RCC 7860 (cell line): ENCODE measurements at places on chromosomes 6 and 20.

DNA sequence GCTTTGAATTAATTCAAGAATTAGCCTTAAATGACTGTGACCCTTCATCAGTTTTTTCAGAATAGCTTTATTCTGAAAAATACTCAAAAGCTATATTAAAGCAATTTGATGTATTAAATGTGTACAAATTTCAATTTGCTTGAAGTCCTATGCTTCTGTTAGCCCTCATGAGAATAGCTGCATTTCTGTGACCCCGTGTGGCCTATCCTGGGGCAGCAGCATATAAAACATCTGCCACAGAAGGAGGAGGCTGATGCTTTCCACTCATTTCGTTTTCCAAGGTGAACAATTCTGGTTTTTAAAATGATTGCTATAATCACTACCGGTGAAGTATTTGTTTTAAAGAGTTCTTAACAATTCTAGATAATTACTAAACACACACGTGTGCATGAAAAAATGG lies 360.3 kb downstream of the BTBD9 start:
- no peak for DNase-seq

GRCh38 chr6:31575335-31575901 lies at the start of gene TNF:
TSS of gene TNF (plus strand) at chr6:31575565. CDS start at chr6:31575742, 177 bp downstream.
- peak; percentile 37 for DNase-seq

- DNase-seq, result no peak
Measured at GRCh38 chr6:54114991-54115390, 3.7 kb downstream of the MLIP start.

DNA sequence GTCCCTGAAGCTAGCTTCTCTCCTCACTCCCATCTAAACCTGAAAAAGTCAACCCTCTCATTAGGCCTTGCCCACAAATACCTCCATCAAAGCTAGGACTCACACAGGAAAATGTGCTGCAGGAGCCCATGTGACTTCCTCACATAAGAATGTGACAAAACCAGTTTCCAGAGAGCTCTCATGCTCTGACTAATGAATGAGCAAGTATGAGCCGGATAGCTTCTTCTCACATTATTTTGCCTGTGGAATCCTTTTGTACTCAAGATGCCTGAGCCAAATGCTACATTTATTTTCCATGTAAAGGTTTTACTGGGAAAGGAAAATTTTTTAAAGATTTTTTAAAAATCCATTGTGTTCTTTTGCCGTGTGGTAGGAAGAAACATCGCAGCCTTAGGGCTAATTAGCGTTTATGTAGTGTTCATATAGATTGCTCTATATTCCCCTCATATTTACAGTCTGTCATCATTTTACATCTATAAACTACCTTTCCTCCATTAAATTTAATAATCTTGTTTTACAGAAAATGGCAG lies 68.6 kb upstream of the CCN6 start:
- peak; percentile 84 for DNase-seq

DNA sequence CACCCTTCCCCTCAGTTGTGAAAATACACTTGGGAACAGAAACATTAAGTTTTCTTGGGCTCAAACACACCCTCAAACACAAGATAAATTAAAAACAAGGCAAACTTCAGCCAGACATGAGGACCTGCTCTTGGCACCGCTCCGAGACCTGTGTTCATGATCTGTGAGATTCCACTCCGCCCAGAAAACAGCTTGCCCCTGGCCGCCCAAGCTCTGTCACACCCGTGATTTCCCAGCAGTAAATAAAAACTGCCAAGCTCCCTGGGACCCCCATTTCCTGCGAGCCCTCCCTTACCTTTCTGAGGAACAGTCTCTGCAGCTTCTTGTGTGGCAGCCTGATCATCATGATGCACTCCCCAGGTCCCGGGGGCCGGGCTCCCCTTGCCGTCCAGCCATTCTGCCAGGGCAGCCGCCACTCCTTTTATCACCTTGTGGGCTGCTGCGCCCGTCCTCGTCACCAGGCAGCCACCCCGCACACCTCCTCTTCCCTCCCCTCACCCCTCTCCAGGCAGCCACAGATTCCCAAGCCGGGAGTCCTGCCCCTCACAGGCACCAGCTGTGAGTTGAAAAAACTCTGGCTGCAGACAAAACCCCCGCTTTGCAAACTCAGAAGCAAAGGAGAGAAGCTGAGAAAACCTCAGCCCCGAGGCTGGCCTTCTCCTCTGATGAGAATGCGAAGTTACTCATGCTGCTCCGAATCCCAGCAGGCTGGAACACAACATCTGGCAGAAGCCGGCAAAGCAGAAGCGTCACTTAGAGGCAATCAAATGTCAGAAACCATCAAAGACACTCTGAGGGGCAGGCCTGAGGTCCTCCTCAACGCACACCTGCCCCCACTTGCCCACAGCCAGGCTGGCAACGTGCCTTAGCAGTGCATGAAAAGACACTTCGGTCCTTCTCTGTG lies 130.4 kb upstream of the RPS6KA2 start:
- DNase-seq, result no peak

- no peak for DNase-seq
Measured at GRCh38 chr20:58634059-58634458, 17.0 kb upstream of the STX16 start.

GRCh38 chr6:14711056-14711703 lies 534.7 kb upstream of the JARID2 start:
- DNase-seq, result peak; percentile 89

GRCh38 chr6:113416170-113416569 lies 441.0 kb upstream of the MARCKS start:
- DNase-seq, result no peak

DNA sequence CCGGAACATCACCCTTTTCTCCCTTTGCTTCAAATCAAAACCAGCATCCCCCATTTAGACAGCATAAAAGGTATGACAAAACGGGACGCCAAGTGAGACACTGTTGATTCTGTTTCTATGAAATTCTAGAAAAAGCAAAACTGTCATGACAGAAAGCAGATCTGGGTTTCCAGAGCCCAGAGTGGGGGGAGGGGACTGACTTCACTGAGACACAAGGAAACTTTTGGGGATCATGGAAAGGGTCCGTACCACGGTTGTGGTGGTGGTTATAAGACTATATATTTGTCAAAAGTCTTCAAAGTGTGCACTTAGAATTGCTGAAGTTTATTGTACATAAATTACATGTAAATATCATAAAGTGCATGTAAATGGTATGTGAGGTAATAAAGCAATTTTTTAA lies 82.6 kb downstream of the SLC22A3 start:
- DNase-seq, result no peak

- DNase-seq, result no peak
Measured at GRCh38 chr6:129381885-129382284, 328.1 kb downstream of the ARHGAP18 start.

GRCh38 chr6:56093776-56094175 lies 153.6 kb downstream of the COL21A1 start:
- no peak for DNase-seq

- DNase-seq, result no peak
Measured at GRCh38 chr6:41731561-41732086, 3.8 kb downstream of the TFEB start.

- DNase-seq, result no peak
Measured at GRCh38 chr20:38812182-38812581, 6.7 kb downstream of the PPP1R16B start.

- DNase-seq, result no peak
Measured at GRCh38 chr6:13141387-13141786, 186.9 kb downstream of the TBC1D7 start.

- no peak for DNase-seq
Measured at GRCh38 chr6:124722141-124722878, 239.9 kb upstream of the RNF217 start.

- DNase-seq, result no peak
Measured at GRCh38 chr6:157999168-158000051, 17.7 kb downstream of the SYNJ2 start.

DNA sequence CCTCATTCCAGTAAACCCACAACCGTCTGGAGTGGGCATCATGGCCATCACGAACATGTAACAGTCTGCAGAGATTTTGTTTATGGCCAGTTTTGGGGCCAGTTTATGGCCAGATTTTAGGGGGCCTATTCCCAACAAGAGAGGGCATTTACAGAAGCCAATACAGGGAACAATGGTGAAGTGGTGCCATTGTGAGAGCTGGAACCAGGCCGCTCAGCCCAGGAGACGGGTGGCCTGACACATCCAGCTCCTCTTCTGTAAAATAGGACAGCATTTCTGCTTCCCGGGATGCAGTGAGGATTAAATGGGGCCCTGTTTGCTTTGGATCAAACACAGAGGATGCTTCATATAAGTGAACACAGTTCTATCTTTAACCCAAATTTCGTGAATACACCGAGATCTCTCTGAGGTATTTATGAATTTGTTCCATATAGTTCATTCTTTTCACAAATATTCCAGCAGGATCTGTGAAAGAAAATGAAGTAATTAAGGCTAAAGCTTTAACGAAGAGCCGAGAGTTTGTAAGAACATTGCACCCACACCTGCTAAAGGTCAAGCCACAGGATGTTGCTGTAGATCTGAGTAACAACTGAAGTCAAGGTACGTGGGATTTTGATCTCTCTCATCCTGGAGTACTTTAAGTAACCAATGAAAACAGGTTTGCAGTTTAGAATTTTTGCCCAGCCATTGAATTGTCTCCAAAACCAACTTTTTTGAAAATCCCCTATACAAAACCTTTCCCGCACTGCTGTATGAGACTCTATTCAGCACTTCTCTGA lies 14.5 kb upstream of the SIRPG start:
- DNase-seq, result no peak

DNA sequence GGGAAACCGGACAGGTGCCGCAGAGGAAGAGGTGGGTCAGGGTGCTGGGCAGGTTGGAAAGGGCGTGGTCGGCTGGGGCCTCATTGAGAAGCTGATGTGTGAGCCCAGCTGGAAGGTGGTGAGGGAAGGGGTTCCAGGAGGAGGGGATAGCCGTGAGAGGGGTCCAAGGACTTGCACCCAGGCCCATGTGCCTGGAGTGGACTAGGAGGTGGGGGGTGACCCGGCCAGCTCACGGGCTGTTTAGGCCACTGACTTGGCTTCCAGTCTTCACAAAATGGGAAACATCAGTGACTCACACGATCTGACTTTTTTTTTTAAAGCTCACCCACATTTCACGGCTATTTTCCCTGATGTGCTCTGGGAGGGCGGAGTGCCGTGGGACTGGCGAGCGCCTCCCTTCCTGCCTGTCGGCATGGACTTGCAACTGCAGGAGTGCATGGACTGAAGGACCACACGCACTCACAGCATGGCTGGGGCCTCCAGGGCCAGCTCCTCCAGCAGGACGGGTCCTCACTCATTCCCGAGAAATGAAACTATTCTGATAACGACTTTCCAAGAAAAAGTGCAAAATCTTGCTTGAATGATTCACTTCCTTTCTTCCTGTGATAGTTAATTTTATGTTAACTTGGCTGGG lies 13.5 kb upstream of the PDE10A start:
- no peak for DNase-seq

- DNase-seq, result no peak
Measured at GRCh38 chr6:111679126-111679858, 73.6 kb upstream of the TRAF3IP2 start.

GRCh38 chr6:129111346-129111745 lies 228.4 kb downstream of the LAMA2 start:
- no peak for DNase-seq

GRCh38 chr20:42567409-42567808 lies 622.3 kb downstream of the PTPRT start:
- no peak for DNase-seq

DNA sequence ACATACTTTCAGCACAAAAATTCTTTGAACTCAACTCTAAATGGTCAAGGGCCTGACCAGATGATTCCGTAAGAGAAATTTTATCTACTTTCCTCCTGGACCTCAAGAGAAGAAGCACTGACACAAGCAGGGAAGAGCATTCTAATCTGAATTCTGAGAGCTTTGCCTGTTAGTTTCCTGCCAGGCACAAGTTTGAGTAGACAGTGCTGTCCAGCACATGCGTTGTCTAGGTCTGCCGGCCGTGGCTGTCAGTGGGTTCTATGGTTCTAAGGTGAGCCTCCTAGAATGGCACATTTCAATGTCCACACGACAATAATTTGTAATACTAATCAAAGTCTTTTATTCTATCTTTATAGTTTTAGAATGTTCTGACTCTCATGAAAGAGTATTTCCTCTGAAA lies 91.9 kb downstream of the RFPL4B start:
- DNase-seq, result no peak

- peak; percentile 4 for DNase-seq
Measured at GRCh38 chr6:147508042-147508865, at the start of gene SAMD5. TSS of gene SAMD5 (plus strand) at chr6:147508690. CDS start at chr6:147508929, 239 bp downstream.

DNA sequence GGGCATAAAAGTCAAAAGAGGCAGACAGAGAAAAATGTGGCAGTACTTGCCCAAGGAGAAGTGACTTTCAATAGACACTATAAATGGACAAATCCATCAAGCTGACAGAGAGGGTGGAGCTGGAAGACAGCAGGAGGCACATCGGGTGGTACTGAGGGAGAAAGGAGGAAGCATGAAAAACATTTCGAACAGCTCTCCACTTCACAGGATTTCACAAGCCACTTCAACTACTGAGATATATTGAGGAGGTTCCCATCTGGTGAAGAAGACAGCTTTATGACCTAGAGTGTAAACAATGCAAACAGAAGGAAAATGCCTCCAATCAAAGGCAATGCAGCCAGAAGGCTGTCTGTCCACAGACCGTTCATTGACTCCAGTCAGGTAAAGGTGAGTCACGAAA lies 259.4 kb upstream of the ECI2 start:
- no peak for DNase-seq

GRCh38 chr6:107386340-107386739 lies 73.0 kb downstream of the PDSS2 start:
- no peak for DNase-seq

DNA sequence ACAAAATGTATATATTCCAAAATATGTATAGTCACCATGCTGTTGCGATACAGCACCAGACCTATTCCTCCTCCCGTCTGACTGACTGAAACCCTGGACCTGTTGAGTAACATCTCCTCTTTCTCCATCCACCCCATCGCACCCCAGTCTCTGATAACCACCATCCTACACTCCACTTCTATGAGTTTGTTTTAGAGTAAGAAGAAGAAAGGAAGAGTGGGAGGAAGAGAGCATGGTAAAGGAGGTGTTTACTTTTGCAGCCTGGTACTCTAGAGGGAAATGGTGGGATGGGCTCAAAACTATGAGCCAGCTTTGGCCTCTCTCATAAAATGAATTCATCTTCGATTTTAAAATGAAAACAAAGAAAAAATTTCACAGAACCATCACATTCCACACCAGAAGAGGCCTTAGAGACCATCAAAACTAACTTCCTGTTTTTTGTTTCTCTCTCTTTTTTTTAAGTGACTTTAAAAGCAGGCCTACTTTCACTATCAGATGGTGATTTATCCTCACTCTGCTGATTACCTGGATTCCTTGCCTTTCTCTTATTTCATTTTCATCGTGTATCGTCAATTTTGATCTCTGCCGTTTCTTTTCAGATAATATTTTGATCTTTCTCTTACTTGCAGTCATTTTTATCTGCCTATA lies 16.8 kb upstream of the FUCA2 start:
- DNase-seq, result no peak

- no peak for DNase-seq
Measured at GRCh38 chr6:117613920-117614560, 11.7 kb upstream of the GOPC start.

GRCh38 chr6:39929039-39929732 lies 5.1 kb downstream of the MOCS1 start:
- DNase-seq, result no peak

- DNase-seq, result no peak
Measured at GRCh38 chr6:71721642-71722041, 164.7 kb upstream of the RIMS1 start.

GRCh38 chr6:145031001-145031400 lies 704.3 kb downstream of the EPM2A start:
- no peak for DNase-seq
